ENCODE measurements at places on chromosomes 3 and 15. TPM values are rescaled to one million over a fixed set of nuclear protein-coding genes. Genes with fewer than 3 reads are reported as not detected.

VPS33B gene
- total RNA-seq = 16.3 TPM

PLSCR5 gene
- total RNA-seq = not detected

SPTBN5 gene
- total RNA-seq = 1.8 TPM

SLC28A1 gene
- total RNA-seq = not detected

ALPK3 gene
- 0.89 TPM for total RNA-seq
